ENCODE measurements at places on chromosomes 3 and 15.

- no peak for DNase-seq
Measured at GRCh38 chr3:13688034-13688433, 139.1 kb downstream of the FBLN2 start.

GRCh38 chr3:73080216-73080966 is 18.9 kb downstream of the EBLN2 start:
- DNase-seq = no peak

DNA sequence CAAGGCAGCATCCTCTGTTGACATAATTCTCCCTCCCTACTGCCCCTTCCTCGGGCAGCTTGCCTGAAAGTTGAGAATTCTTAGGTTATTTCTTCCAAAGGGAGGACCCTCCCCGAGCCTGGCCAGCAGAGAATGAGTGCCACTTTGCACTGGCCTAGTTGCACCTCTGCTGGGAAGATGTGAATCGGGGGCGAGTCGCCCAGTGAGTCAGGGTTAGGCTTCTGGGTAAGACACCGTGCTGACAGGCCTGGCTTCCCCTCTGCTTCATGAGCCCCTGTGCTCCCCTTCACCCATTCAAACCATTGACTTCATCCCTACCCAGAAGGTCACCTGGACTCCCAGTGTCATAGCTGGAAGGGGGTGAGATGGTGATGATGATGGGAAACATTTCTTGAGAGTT is 82.3 kb downstream of the AAGAB start:
- DNase-seq = no peak

DNA sequence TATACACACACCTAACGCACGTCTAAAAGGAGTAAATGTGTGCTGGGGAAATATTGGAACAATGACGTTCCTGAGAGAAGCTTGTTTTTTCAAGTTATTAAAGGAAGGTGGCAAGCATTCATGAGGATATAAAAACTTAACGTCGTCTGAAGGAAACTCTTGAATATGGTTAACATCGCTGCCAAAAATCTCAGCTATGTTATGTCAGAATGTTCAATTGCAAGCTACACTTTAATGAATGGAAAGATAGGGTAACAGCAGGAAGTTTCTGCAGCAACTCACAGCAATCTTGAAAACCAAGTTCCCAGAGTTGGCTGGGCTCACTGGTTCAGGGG is 54.3 kb upstream of the MEF2A start:
- peak; percentile 85 for DNase-seq

GRCh38 chr3:59508273-59508672 is 458.4 kb upstream of the CFAP20DC start:
- no peak for DNase-seq

- no peak for DNase-seq
Measured at GRCh38 chr15:101428758-101429157, 60.7 kb downstream of the PCSK6 start.

GRCh38 chr3:63921741-63922482 is 9.7 kb upstream of the SCAANT1 start:
- DNase-seq = no peak

DNA sequence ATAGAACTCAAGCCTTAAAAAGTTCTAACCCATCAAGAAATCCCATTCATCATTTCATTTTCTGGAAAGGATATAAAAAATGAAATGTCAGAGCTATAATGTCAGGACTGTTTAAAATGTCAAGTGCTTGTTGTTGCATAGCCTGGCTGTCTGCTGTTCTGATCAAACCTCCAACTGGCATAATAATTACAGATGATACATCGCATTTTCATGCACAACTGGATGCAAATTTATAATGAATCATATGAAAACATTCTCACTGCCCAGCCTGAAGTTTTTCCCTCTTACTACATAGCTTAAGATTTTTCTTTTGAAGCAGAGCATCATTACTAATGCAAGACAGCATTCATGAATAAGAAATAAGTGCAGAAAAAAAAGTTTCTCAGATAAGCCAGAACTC is 46.5 kb downstream of the GUCA1C start:
- peak; percentile 1 for DNase-seq

DNA sequence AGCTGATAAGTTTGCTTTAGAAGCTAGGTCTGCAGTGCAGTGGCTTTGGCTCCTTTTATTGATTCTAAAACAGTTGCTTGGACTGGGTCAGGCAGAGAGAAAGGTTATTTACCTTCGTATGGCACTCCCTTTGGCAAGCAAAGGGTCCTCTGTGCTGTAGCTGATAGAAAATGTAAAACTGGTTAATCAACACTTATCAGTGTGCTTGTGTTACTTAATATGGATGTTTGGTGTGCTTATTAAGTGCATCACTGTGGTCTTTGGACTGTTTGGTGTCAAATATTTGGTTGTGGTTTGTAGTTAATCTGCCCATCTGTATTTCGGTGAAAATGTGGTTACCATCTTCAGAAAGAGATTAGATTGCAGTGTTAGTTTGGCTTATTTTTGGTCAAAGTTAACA is 16.0 kb downstream of the UBE2E2 start:
- DNase-seq = peak; percentile 24

- DNase-seq = peak; percentile 24
Measured at GRCh38 chr15:45199136-45199810, 11.5 kb upstream of the SHF start.

DNA sequence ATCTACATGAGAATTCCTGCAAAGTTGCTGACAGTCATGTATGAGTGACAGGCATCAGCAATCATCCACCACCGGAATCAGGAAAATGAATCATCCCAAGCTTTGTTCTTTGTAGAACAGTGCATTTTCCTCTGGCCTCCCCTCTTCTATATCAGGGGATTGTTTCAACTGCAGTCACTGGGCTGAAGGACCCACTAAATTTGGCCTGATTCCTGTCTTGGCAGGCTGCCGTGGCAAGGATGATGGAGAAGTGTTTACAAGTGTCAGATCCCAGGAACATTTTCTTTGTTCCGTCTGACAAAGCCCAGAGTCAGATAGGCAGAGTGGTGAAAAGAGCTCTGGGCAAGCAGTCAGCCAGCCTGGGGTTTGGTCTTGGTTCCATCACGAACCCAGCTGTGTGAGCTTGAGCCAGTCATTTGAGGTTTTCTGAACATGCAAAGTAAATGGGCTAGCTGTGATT is 175.1 kb upstream of the TSC22D2 start:
- peak; percentile 42 for DNase-seq

DNA sequence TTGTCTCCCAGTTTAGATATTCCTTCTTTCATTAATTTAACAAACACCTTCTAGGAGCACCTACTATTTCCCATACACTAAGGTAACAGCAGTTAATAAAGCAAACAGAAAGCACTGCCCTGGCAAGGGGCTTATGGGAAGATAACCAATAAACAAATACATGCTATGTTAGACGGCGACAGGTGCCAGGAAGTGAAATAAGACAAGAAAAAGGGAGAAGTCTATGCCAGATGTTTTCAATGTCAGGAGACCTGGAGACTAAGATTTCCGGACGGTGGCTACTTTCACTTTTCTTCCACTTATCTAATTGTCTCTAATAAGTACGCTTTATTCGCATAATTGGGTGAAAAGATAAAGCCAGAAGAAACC is 32.5 kb upstream of the ZNF445 start:
- DNase-seq = peak; percentile 25

All from iris pigment epithelial cell (primary cell).